ENCODE measurements at places on chromosomes 16 and 17. TPM values are rescaled to one million over a fixed set of nuclear protein-coding genes. Genes with fewer than 3 reads are reported as not detected.

Gene RHBDL1
- total RNA-seq, result 2.2 TPM

Gene GPR179
- 0.59 TPM for total RNA-seq

Gene CA7
- total RNA-seq, result 0.70 TPM

Gene KCNG4
- 0.12 TPM for total RNA-seq

Gene KCTD2
- total RNA-seq, result 26.1 TPM

Gene SLX4
- 13.3 TPM for total RNA-seq

Gene CIITA
- not detected for total RNA-seq

Gene CPHXL2
- not detected for total RNA-seq

- no peak overlapping the region for H3K4me3 ChIP-seq
- peaks cover 14% of the 10 kb centered on the region for H3K27me3 ChIP-seq
- DNase-seq, result no peak
Observed at GRCh38 chr17:8918807-8919465, 46.6 kb downstream of the PIK3R5 start.

- no peak overlapping the region for H3K27ac ChIP-seq
- no peaks in the 10 kb centered on the region for H3K36me3 ChIP-seq
- no peak overlapping the region for H3K4me3 ChIP-seq
- H3K27me3 ChIP-seq, result peaks cover 17% of the 10 kb centered on the region
- H3K4me1 ChIP-seq, result no peaks in the 10 kb centered on the region
Observed at GRCh38 chr17:66636111-66636510, 198.8 kb upstream of the CACNG5 start.

- no peaks in the 10 kb centered on the region for H3K27me3 ChIP-seq
- no peaks in the 10 kb centered on the region for H3K36me3 ChIP-seq
- H3K4me3 ChIP-seq, result no peak overlapping the region
- no peak overlapping the region for H3K27ac ChIP-seq
Observed at GRCh38 chr16:48393485-48394354, 8.5 kb upstream of the SIAH1 start.

- H3K27me3 ChIP-seq, result no peaks in the 10 kb centered on the region
- H3K4me3 ChIP-seq, result no peak overlapping the region
- H3K27ac ChIP-seq, result no peak overlapping the region
- peaks cover 14% of the 10 kb centered on the region for H3K4me1 ChIP-seq
- H3K36me3 ChIP-seq, result no peaks in the 10 kb centered on the region
Observed at GRCh38 chr17:39658346-39658745, 6.8 kb upstream of the TCAP start.

DNA sequence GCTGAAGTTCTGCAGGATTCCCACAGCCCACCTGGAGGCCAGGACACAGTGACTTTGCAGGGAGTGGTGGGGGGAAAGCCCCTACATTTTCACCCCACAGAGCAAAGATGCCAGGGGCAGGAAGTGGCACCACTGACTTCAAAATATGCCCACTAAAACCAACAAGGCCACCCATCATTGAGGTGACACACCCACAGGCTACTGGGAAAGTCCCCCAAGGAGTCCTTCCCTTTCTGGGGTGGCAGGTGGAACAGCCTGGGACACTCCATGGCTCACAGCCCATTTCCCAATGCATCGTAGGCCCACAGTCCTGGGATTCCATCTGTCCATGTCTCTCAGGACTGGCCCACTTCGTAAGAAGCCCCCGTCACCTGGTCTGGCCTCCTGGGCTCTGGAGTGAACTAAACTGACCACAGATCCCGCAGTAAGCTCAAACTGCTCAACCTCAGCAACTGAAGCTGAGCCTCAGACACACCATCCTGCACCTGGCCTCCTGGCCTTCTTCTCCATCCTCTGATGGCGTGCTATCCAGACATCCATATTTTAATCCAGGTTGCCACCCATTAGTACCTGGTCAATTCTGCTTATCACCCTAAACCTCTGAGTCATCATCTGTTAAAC is 7.5 kb upstream of the CCL1 start:
- no peak overlapping the region for H3K27ac ChIP-seq
- H3K4me3 ChIP-seq, result no peak overlapping the region
- H3K36me3 ChIP-seq, result no peaks in the 10 kb centered on the region

GRCh38 chr17:19495828-19496528 is 37.7 kb upstream of the SLC47A1 start:
- DNase-seq, result no peak
- H3K36me3 ChIP-seq, result no peaks in the 10 kb centered on the region
- H3K27ac ChIP-seq, result no peak overlapping the region
- H3K4me3 ChIP-seq, result no peak overlapping the region

Measured in type B pancreatic cell (in vitro differentiated cells).